ENCODE measurements at places on chromosomes 5 and 9.

DNA sequence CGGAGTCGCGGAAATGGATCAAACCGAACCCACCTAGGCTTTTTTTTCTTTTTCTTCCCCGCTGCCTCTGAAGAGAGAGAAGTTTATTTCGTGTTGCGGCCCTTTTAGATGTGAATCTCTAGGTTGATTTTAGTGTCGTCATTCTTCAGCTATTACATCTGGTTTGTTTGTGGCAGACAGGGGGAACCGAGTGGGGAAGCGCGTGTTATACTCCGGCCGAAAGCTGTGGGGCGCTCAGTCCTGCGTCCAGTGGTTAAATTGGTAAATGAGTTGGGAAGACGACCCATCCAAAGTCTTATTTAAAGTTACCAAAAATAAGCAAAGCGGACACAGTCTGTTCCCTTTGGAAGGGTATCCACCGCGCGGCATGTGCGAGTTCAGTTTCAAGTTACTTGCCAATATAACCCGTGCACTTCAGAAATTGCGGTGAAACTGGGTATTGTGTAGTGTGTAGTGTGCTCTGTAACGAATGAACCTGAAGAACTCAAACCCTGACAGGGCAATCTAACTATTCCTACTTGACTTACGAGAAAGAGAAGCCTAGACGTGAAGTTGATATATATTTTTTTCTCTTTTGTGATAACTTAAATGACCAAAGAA, 1.3 kb downstream of the MAN2A1 start:
- DNase-seq, result peak; percentile 73

GRCh38 chr9:90864779-90865178, 63.2 kb downstream of the SYK start:
- no peak for DNase-seq

GRCh38 chr9:93958819-93959682, 3.9 kb upstream of the BARX1 start:
- no peak for DNase-seq

DNA sequence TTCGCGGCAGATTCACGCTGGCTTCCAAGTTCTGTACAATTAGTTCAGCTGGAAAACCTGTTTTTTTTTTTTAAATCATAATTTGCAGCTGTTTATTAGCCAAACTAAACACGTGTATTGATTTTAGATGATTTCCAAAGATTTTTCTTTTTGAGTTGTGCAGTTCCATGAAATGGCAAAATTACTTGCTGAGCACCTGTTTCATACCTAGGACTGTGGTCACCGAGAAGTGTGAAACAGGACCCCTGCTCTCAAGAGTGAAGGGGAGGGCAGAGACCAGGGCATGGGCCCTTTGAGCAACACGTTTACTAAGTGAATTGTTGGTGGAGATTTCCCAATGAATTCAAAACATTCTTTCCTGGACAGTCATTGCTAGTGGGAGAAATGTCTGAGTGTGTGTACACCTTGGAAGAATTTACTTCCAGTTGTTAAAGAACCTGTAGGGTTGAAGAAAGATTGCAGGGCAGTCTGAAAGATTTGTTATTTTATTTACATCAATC, 688 bp downstream of the SNX24 start:
- DNase-seq, result no peak

DNA sequence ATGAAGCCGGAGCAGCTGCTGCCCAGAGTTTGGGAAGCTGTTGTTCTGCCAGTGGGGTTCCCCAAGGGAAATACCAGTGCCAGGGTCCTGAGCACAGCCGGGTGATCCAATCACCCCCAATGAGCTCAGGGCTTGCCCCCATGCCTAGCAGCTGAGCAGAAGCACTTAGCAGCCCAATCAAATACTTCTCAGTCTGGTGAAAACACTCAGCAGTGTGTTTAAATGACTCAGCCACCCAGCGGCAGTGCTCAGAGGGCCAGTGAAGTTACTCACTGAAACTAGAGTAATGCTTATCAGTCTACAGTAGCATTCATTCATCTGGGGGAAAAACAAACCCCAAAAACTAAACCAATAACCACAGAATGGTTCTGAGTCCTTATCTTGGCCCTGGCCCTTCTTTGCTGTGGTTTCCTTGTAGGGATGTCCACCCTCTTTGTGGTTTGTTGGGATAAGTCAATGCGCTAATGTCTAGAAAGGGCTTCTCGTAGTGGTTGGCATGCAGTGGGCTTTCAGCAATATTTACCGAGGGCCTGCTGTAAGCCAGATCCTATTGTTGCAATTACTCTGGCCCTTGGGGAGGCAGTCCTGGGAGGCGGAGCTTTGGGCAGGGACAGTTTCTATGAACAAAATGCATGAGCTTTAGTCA, 43.1 kb downstream of the LHX2 start:
- no peak for DNase-seq

DNA sequence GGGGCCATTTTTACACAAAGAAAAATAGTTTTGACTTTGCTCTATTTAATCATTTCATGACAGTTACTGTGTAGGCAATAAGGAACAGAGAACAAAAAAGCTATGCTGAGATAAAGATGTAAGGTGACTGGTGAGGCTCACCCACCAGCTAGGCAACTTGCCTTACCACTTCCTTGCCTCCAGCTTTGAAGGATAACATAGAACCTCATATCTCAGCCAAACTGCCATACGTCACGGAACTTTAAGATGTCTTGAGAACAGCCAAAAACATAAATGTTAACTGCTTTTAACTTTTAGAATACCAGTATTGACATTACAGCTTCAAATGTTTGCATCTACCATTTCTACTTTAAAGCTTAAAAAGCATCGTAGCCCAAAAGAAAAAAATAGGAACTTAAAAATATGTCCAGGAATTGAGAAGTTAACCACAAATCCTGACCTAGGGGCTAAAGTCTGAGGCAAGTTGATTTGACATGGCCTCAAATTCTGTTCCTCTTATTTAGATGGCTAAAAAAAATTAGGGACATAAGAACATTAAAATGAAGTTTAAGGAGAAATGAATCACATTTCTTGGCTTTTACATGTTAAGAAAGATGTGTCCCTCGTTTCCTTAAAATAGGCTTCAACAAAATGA, 7.7 kb upstream of the GCNT4 start:
- no peak for DNase-seq

DNA sequence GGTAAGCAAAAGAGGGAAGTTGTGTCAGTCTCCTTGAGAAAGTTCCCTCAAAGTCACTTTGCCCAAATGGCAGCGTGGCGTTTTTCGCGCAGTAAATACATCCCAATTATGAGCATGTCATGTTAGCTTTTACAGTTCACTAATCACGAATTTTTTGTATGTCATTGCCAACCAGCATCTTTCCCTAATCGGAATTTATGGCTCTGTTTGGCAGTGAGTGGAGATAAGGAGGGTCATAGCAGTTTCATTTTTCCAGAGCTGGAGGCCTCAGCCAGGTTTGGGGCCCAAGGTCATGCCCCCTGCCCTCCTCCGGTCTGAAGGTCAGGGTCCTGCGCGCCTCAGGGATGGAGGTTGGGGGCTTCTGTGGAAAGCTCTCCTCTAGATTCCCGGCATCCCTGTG, 50.1 kb downstream of the C5orf15 start:
- no peak for DNase-seq

DNA sequence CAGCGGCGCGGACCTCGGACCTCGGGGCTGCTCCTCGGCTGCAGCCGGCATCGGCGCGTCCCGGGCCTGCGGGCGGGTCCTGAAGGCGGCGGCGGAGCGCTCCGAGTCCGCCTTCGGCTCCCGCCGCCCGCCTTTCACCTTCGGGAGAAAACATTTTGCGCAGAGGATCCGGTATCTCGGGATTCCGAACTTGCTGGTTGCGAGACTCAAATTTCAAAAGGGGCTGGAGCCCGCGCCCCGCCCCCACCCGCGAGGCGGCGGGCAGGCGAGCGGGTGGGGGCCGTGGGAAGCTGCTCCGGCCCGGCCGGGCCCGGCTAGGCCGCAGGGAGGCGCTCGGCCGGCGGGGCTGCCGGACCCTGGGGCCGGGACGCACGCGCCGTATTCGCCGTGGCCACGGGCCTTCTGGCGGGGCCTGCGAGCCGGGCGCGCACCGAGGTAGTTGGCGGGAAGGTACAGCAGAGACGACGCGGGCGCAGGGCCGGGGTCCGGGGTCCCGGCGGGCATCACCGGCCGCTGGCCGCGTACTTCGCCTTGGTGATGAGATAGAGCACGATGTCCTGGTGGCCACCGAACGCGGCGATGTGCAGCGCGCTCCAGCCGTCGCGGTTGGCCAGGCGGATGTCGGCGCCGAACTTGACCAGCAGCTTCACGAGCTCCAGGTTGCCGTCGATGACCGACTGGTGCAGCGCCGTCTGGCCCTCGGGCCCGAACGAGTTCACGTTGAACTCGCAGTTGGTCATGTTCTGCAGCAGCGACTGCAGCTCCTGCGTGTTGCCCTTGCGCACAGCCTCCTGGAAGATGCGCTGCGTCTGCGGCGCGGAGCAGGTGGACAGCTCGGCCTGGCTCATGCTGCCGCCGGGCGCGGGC, 757 bp downstream of the NRARP start:
- no peak for DNase-seq

- DNase-seq, result no peak
Observed at GRCh38 chr5:76404223-76405211, 1.4 kb downstream of the IQGAP2 start.

DNA sequence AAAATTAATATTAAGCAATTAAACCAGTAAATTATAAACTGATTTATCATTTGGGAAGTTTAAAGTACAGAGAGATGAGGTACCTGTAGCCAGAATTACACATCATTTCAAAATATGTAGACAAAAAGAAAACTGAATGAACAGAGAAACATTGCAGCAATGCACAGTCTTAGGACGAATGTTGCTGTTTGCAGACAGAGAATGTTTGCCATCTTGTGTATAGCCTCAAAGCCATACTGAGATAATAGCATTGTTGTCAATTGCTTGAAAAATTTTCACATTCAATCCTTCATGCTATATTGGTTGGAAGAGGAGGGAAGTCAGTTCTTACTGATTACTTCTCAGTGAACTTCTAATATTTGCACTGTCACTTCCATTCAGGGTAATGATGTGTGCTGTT, 326.2 kb downstream of the PRR16 start:
- no peak for DNase-seq

GRCh38 chr5:140267201-140267540, 35.7 kb downstream of the PFDN1 start:
- no peak for DNase-seq

DNA sequence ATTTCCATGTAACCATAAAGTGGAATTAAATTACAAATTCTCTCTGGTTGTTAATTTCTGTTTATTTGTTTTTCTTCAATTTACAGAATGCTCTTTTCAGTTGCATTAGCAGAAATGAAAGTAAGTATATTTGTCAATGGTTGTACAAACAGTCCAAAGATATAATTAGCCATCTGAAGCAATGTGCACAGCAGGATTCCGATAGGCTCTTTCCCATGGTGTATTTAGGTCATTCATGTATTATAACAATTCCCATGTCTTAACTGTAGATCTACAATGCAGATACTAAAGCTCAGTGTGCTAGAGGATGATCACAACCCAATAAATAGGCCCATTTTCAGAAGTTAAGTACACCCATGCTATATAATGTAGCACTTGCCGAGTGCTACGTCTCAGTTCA, 43.8 kb downstream of the RECK start:
- DNase-seq, result no peak

- DNase-seq, result no peak
Observed at GRCh38 chr9:477193-477592, 262.5 kb downstream of the DOCK8 start.

DNA sequence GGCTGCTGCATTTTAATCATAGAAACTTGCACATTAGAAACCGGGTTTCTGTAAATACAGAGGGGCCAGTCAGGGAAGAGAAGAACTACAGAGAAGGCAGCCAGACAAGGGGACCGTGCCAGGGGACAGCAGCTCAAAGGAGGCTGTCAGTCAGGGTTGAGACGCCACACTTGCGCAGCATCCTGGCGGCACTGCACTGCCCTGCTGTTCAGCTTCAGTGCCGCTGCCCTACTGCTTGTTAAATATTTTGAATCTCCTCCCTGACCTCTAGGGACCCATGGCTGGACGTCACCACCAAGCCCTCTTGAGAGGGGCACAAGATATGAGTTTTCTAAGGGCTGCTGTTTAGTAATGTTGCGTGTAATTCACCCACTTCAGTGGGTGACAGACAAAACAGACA, 43.6 kb upstream of the ZBTB43 start:
- DNase-seq, result no peak

DNA sequence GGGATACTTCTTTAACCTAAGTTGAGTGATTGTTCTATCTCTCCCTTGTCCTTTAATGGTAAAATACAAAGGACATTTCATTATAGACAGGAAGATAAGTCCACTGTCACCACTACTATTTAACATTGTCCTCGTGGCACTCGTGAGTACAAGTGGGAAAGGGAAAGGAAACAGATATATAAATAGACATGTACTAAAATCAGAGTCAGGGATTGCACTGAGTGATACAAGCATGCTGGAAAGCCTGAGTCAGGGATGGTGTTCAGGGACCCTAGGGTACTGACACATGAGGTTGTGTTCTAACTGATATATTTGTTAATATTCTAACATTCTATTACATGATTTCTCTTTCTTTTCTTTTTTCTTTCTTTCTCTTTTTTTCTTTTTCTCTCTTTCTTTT, 74.8 kb upstream of the FAM170A start:
- no peak for DNase-seq

DNA sequence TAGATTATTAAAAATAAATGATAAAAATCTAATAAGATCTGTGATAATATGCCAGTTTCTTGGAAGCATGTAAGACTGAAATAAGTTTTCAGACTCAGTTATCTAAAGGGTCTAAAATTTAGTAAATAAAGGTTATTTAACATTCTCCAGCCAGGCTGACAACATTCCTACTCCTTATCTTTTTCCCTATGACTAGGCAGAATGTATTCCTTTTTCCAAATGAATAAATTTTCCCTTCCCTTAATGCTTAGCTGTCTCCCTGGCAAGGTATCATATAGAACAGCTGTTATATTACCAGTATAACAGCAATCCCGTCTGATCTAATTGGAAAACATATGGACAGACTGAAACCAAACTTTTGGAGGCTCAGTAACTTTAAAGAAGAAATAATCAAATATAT, 13.0 kb downstream of the MEGF9 start:
- no peak for DNase-seq

DNA sequence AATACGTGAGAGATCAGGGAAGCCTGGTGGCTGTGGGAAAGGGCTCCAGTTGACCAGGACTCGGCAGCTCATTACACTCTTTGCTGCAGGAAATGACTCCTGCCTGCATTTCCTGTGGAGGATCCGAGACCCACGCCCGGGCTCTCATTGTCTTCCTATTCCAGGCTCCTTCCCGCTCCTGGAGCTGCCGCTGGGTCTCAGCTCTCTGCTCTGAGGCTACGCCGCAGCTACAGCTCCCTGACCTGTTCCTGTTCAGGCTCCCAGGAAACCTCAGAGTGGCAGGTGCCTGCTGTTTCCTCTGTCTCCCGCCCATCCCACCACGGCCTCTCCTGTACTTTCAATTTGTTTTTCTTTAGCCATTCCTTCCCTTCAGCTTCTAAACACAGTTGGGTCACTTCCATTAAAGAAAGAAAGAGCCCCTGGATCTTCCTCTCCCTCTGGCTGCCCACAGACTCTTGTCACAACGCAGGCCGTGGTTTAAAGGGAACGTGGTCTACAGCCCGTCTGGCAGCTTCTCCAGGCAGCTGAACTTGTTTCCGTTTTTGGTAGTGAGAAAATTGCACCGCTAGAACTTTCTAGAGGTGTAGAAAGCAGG, 71.5 kb downstream of the IL6ST start:
- DNase-seq, result no peak

GRCh38 chr9:123925819-123926218, 4.1 kb downstream of the DENND1A start:
- DNase-seq, result no peak

GRCh38 chr5:66653325-66653724, 57.1 kb downstream of the MAST4 start:
- DNase-seq, result no peak

- no peak for DNase-seq
Observed at GRCh38 chr9:116323571-116323970, 170.0 kb downstream of the PAPPA start.

Data from caudate nucleus (tissue), 63 donors.